Cortex of kidney (tissue), 1 donor: ENCODE measurements at places on chromosomes 12 and 14.

DNA sequence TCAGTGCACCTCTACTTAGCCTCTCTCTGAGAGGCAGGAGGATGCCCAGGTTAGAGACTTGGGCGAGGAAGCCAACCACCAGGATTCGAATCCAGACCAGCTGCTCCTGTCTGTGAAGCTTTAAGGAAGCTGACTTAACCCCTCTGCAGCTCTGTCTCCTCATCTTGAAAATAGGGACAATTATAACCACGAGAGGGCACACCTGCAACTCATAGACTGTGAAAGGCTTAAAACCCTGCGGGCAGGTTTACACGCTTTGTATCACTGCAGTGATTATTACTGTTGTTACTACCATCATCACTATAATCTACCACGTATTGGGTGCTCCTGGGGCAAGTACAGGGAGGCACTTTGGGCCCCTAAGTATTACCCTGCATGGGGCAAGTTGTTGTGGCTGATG is 379.8 kb downstream of the VRK1 start:
- no peak for DNase-seq

DNA sequence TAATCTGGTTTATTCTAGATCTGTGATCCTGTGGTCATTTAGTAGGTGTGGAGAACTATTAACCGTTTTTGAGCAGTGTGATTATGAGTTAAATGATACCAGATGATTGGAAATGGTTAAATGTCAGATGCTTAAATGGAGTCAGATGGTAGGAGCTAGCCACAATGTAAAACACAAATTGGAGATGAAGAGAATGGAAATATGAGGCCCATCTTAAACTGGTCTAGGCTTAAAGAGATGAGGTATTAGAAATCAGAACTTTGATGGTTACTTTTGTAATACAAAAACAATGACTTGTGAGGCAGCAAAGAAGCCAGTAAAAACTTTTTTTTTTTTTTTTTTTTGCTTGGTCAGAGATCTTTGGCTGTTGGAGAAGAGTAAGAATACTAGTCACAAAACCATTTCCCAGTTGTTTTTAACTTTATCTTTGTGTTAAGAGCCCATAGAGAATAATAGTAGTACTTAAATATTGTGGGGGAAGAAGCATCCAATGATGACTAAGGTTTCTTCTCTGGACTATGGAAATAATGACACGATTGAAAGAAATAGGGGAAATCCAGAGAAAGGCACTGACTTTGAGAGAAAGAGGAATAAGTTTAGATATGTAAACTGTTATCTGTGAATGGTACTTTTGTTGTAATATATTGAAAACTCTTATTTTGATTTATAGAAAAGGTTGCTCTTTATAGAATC is 95.9 kb downstream of the WNK1 start:
- no peak for DNase-seq

- no peak for DNase-seq
Measured at GRCh38 chr14:58749066-58749669, 111.4 kb downstream of the DACT1 start.

DNA sequence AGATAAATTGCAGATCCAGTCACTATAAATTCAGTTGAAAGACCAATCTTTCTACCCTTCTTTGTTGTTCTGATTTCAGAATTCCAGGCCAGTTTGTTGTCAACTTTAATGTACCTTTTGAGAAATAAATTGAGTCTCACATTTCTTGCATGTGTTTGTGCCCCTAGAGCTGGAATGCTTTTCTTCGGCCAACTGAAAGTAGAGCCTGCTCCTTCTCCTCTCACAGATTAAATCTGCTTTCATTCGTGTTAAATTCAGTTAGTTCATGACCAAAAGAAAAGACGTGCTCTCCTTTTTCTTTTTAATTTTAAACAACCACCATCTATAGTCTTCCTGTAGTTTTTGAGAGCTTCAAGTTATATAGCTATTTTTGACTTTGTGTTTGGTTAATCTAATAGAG is 22.9 kb downstream of the SOCS2 start:
- DNase-seq, result no peak

DNA sequence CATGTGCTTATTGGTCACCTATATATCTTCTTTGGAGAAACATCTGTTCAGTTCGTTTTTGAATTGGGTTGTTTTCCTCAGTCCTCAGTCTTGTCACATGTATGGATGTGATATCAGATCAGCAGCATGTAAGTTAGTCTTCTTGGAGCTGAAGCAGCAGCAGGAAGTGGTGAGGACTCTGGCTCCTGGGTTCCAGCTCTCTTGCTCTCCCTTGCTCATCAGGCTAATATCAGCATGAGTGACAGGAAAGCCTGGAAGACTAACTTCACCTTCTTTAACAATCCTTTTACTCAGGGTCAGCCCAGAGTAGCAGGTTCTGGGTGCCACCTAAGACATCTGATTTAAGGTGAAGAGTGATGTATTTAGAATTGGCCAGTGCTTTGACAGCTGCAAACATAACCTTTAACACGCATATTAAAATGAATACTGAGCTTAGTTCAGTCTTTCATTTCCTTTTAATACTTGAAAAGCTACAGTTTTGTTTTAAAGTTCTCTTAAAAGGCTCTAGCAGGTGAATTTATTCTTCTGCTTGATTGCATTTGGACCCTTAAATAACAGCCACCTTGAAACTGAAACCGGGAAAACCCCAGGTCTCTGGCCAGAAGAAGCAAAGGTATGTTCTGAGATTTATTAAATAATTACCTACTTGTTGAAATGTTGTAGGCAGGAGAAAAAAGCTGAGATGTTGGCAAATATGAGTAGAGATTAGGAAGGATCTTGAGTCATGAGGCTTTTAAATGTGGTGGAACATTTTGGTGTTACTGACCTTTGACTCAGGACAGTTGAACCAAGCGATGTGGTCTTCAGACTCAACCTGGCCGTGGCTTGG is 54.3 kb downstream of the DRAM1 start:
- DNase-seq, result no peak

GRCh38 chr12:106223485-106224354 is 24.1 kb downstream of the CKAP4 start:
- DNase-seq, result no peak

GRCh38 chr14:103279142-103280025 is 54.7 kb upstream of the EIF5 start:
- DNase-seq, result no peak

GRCh38 chr12:33116284-33116683 is 219.7 kb upstream of the PKP2 start:
- DNase-seq, result no peak

DNA sequence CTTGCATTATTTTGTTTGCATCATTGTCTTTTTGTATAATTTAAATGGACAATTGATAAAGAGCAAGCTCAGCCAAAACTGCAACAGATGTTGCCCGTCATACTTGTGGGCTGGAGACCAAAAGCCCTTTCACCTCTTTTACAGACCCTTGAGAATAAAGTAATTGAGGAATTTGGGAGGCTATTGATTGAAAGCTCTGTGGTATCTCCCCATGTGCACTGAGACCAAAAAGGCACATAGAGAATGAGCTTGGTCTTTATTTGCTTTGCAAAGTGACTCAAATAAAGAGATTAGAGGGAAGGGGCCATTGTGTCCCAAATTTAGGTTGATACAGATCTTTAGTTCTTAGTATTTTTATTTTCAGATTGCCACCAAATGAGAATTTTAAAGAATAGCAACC is 617.6 kb downstream of the TRHDE start:
- no peak for DNase-seq

GRCh38 chr12:107512391-107512790 is 173.2 kb upstream of the PWP1 start:
- no peak for DNase-seq

GRCh38 chr14:90599339-90599738 is 202.5 kb downstream of the CALM1 start:
- DNase-seq, result no peak

GRCh38 chr14:77026166-77026929 is 2.2 kb downstream of the IRF2BPL start:
- DNase-seq, result no peak

- no peak for DNase-seq
Measured at GRCh38 chr12:1501695-1502378, 92.5 kb downstream of the FBXL14 start.

- no peak for DNase-seq
Measured at GRCh38 chr14:41597647-41598046, 9.0 kb upstream of the LRFN5 start.

DNA sequence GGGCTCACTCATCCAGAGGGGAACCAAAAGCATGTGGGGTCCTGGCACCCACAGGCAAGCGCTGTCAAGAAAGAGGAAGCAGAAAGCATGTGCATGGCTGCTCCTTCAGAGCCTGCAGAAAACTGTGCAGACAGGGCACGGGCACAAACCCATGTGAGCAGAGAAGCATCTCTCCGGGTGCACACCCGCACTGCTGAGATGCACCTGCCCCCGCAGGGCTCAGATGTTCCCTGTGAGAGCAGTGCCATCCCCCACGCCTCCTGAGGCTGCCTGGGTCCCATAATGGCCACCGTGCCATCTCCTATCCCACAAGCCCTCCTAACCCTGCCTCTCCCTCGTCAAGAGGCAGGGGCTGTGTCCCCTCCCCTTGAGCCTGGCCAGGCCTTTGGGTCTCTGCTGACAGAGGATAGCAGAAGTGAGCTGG is 32.3 kb upstream of the INF2 start:
- DNase-seq, result no peak

GRCh38 chr12:162467-163307 is 51.3 kb downstream of the SLC6A12 start:
- DNase-seq, result no peak

- no peak for DNase-seq
Measured at GRCh38 chr12:124432376-124432775, 135.0 kb downstream of the NCOR2 start.

DNA sequence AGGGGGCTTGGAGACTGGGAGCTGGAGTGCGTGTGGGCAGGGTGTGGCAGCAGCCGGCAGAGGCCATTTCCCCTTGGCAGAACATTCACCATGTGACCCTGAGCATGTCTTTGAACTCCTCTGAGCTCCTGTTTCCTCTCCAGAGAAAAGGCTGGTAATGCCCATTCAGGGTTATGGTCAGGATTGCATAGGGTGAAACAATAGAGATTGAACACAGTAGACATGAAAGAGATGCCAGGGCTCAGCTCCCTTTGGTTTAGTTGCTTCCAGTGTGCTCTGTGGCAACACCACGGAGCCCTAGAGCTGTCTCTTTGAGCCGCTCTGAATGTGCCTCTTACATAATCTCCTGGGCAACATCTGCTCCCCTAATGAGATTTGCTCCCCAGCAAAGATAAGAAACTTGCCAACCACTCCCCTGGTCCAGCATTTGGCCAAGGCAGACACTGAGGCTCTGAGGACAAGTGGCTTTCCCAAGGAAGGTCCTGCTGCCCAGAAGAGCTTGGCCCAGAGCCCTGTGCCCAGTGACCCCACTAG is 4.6 kb downstream of the IFI27 start:
- DNase-seq, result no peak

GRCh38 chr14:98187281-98187680 is 1084.7 kb downstream of the BCL11B start:
- no peak for DNase-seq

GRCh38 chr12:112638420-112638819 is 153.1 kb upstream of the RPH3A start:
- no peak for DNase-seq

- no peak for DNase-seq
Measured at GRCh38 chr14:74786796-74787315, 23.7 kb downstream of the YLPM1 start.

- DNase-seq, result no peak
Measured at GRCh38 chr12:6312529-6313325, 2.2 kb downstream of the PLEKHG6 start.

- no peak for DNase-seq
Measured at GRCh38 chr12:86275356-86275755, 19.2 kb upstream of the MGAT4C start.
